ENCODE measurements at places on chromosomes 13 and 19. TPM values are rescaled to one million over a fixed set of nuclear protein-coding genes. Genes with fewer than 3 reads are reported as not detected.
A peak's percentile ranks its signal among the peaks of the same experiment; 100 is the strongest.

DNA sequence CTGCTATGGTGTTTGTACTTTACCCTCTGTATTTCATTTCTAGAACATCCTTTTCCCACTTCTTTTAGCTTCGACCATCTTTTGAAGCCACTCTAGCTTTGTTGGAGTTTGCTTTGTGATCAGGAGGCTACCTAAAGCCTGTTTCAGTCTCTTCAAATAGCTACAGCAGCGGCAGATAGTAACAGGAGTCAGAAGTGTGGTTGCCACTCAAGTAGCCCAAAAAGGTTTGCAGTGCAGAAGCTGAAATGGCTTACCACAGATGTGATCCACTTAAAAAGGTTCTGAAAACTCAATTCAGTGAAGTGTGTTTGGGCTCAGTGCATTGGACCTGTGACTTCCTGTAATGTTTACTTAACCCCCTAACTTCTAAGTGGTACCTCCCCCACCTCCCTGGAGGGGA, 26.2 kb downstream of the WASF3 start:
- DNase-seq = no peak

- peak; percentile 76 for DNase-seq
These were observed 213.3 kb upstream of the MIR17HG start for GRCh38 chr13:91133941-91134802.

The SLITRK5 gene
- total RNA-seq = not detected

The MEIS3 gene
- 11.2 TPM for total RNA-seq

DNA sequence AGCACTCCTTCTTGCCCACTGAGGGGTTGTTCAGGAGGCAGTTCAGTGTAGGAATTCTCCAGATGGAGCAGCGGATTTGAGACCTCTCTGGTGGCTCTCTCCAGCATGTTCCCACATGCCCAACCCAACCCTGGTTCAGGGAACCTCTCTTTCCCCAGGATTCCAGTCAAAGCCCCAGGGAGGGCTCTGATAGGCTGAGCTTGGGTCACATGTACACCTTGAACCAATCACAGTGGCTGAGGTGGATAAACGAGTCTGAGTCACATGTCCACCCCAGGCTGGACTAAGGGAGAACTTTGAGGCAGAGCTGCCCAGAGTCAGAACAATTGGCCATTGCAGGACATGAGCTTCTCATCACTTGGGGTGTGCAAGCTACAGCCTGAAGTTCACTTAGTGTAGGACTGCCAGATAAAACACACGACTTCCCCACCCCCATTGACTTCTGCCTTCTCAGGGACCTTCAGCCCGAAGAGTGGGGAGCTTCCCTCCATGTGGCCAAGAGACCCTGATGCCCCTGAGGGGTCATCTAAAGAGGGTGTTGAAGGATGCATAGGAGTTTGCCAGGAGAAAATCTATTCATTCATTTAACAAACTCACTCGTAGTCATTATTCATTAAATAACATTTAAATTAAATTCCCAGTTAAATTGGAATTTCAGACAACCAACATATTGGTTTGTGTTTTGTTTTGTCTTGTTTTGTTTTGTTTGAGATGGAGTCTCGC, 4.0 kb upstream of the MAST3 start:
- peak; percentile 64 for DNase-seq

DNA sequence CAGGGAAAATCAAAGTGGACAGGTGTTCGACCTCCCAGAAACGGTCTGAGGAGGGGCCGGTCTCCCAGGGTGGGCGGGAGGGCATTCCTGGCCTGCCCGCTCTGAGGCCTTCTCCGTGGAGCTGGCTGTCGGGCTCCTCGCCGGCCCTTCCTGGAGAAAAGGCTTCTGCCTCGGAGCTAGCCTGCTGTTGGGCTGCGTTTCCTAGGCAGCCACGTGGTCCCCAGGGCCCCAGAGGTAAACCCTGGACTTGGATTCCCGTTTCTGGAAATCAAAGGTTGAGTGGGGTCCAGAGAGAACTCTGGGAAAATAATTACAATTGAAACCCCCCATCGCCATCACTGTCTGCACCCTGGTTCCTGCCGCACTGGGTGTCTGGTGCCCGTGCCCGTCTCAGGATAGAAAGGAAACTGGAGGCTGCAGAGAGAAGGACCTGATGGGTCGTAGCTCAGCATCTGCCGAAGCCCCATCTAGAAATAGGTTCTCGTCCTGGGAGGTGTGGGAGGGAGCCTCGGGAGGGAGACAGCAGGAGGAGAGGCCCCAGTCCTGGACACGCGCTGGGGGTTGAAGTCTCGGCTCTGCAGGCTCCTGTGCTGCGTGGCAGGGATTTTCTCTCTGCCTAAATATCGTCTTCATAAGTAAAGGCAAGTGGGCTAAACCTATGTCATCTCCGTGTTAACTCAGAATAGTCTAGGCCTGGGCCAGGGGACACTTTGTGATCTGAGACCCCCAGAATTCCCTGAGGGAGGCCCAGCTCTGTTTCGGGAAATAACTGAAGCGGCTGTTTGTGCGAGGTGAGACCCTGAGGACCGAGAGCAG, 7.7 kb upstream of the PROZ start:
- DNase-seq = no peak

- no peak for DNase-seq
These were observed 9.3 kb downstream of the ACP4 start for GRCh38 chr19:50799547-50799851.

The RASGRP4 gene
- 0.14 TPM for total RNA-seq

DNA sequence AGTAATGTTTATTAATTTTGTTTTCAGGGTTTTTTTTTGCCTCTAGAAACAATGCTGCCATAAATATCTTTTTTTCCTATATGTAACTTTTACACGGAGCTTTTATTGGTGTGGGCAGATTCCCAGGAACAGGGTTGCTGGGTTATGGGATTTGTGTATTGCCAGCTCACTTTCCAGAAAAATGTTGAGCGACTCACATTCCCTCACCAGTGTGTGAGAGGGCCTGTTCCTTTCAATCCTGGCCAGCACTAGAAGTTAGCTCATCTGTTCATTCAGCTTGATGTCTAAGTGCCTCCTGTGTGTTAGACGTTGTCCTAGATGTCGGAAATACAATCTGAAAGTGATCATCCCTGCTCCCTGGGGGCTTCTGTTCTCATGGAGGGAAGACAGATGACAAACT, 2.6 kb downstream of the ZNF71 start:
- DNase-seq = no peak

The PCDH20 gene
- total RNA-seq = not detected

The OR7C1 gene
- not detected for total RNA-seq
